Fibroblast of lung (primary cell): ENCODE measurements at places on chromosomes 5 and 9. TPM values are rescaled to one million over a fixed set of nuclear protein-coding genes. Genes with fewer than 3 reads are reported as not detected.

The PAPPA gene
- total RNA-seq, result 33.4 and 45.7 TPM in 2 replicates

The LCP2 gene
- under 0.01 TPM in 1 of 2 replicates, not detected in the other for total RNA-seq

The FSTL4 gene
- total RNA-seq, result 0.33 TPM in 1 of 2 replicates, not detected in the other

The FBP2 gene
- total RNA-seq, result not detected in 2 replicates

The PCDHB12 gene
- 0.26 and 0.66 TPM in 2 replicates for total RNA-seq

The IFNK gene
- total RNA-seq, result not detected in 2 replicates

The DNAJC25 gene
- total RNA-seq, result 6.7 and 7.3 TPM in 2 replicates

The SH3RF2 gene
- 0.26 and 1.2 TPM in 2 replicates for total RNA-seq

The CDH6 gene
- 9.8 and 10.4 TPM in 2 replicates for total RNA-seq

The MSX2 gene
- 1.0 and 1.3 TPM in 2 replicates for total RNA-seq

The AK6 gene
- 31.3 and 34.3 TPM in 2 replicates for total RNA-seq

The RIMOC1 gene
- total RNA-seq, result 16.2 and 22.5 TPM in 2 replicates

The PTPN3 gene
- 1.3 and 2.3 TPM in 2 replicates for total RNA-seq

The NSMF gene
- total RNA-seq, result 10.8 and 13.4 TPM in 2 replicates

The TAF7 gene
- total RNA-seq, result 87.1 and 107 TPM in 2 replicates

The SLC36A2 gene
- total RNA-seq, result not detected in 2 replicates

The ALDOB gene
- total RNA-seq, result not detected in 2 replicates

The FRMD3 gene
- under 0.01 and 0.66 TPM in 2 replicates for total RNA-seq

The GRXCR2 gene
- not detected in 2 replicates for total RNA-seq

The MVB12B gene
- total RNA-seq, result 2.3 and 2.6 TPM in 2 replicates

The SEMA5A gene
- total RNA-seq, result 17.7 and 30.6 TPM in 2 replicates

The TSLP gene
- total RNA-seq, result 9.2 and 18.7 TPM in 2 replicates

The CSF2 gene
- 0.51 and 0.66 TPM in 2 replicates for total RNA-seq

The PHYHD1 gene
- total RNA-seq, result 12.3 and 20.0 TPM in 2 replicates

The CRHBP gene
- total RNA-seq, result under 0.01 and 0.17 TPM in 2 replicates

The DCANP1 gene
- total RNA-seq, result not detected in 2 replicates

The DEPDC1B gene
- 2.1 and 2.5 TPM in 2 replicates for total RNA-seq

The TAS2R1 gene
- not detected in 2 replicates for total RNA-seq

The DND1 gene
- total RNA-seq, result under 0.01 and 0.33 TPM in 2 replicates

The IL13 gene
- total RNA-seq, result not detected in 2 replicates

The PRLR gene
- total RNA-seq, result 0.33 TPM in 1 of 2 replicates, not detected in the other

The JAKMIP2 gene
- 0.51 and 1.3 TPM in 2 replicates for total RNA-seq

The PCDH12 gene
- under 0.01 TPM in 1 of 2 replicates, not detected in the other for total RNA-seq

The TMEM174 gene
- total RNA-seq, result not detected in 2 replicates

The ZNF483 gene
- total RNA-seq, result 1.5 and 4.3 TPM in 2 replicates
